ENCODE measurements at places on chromosomes 3 and 15. TPM values are rescaled to one million over a fixed set of nuclear protein-coding genes. Genes with fewer than 3 reads are reported as not detected.

- no peaks in the 10 kb centered on the region for H3K27me3 ChIP-seq
- DNase-seq, result peak; percentile 83
- H3K27ac ChIP-seq, result no peak overlapping the region
- peaks cover 6% of the 10 kb centered on the region for H3K4me1 ChIP-seq
- H3K36me3 ChIP-seq, result peaks cover 10% of the 10 kb centered on the region
These were observed 4.4 kb upstream of the CXCR6 start for GRCh38 chr3:45938864-45939263.

- H3K4me1 ChIP-seq, result peaks cover 7% of the 10 kb centered on the region
- H3K36me3 ChIP-seq, result peaks cover 7% of the 10 kb centered on the region
- H3K27ac ChIP-seq, result no peak overlapping the region
- no peak for DNase-seq
- H3K27me3 ChIP-seq, result no peaks in the 10 kb centered on the region
These were observed 207.6 kb downstream of the STAG1 start for GRCh38 chr3:136544532-136544931.

- no peaks in the 10 kb centered on the region for H3K4me1 ChIP-seq
- H3K4me3 ChIP-seq, result no peak overlapping the region
- H3K27me3 ChIP-seq, result no peaks in the 10 kb centered on the region
- no peak for DNase-seq
These were observed 504.6 kb upstream of the NECTIN3 start for GRCh38 chr3:110567029-110567428.

GRCh38 chr15:25486051-25486450, 47.2 kb upstream of the UBE3A start:
- peaks cover 37% of the 10 kb centered on the region for H3K4me1 ChIP-seq
- H3K4me3 ChIP-seq, result no peak overlapping the region
- H3K36me3 ChIP-seq, result no peaks in the 10 kb centered on the region
- no peak for DNase-seq
- peaks cover 3% of the 10 kb centered on the region for H3K27me3 ChIP-seq
- no peak overlapping the region for H3K27ac ChIP-seq

DNA sequence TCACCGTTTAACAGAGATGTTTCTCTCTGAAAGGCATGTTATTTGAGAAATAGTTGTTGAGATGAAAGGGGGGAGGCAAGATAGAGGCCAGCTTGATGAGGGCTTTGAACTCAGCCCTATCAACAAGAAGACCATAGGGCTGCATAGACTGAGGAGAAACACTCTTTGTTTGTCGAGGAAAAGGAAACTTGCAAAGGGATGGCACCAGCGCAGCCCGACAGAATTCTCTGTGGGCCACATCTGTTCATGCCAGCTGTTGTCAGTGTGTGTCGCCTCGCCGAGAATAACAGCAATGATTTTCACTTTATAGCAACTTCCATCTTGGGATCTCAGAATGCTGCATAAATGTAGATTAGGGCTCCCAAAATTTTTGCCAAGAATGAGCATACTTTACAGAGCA, 478.3 kb upstream of the TPRG1 start:
- no peaks in the 10 kb centered on the region for H3K27me3 ChIP-seq
- H3K36me3 ChIP-seq, result no peaks in the 10 kb centered on the region
- no peaks in the 10 kb centered on the region for H3K4me1 ChIP-seq
- H3K27ac ChIP-seq, result no peak overlapping the region

POLR2M gene
- 70.8 TPM for total RNA-seq
